ENCODE measurements at places on chromosomes 12 and 14. TPM values are rescaled to one million over a fixed set of nuclear protein-coding genes. Genes with fewer than 3 reads are reported as not detected.
A peak's percentile ranks its signal among the peaks of the same experiment; 100 is the strongest.

GRCh38 chr14:25484235-25484634 is 434.3 kb upstream of the STXBP6 start:
- no peak for DNase-seq

The HPD gene
- total RNA-seq, result 0.20 TPM

The PAWR gene
- total RNA-seq, result 163 TPM

DNA sequence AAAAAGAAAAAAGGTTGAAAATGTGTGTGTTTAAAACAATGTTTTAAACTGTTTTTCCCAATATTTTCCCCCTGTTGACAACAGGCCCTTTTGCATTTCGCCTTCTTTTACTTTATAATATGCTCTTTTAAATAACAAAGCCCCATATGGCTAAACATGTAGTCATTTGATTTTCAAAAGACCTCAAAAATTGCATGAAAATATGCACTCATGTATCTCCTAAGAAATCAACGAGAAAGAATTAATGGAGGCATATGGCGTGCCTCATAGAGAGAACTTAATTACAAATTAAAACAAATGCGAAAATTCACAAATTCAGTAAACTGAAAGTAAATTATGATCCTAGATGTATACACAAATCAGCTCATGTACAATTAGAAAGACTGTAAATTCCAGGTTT is 202.6 kb upstream of the FOXN3 start:
- no peak for DNase-seq

- peak; percentile 29 for DNase-seq
Measured at GRCh38 chr14:104891664-104892530, 26.8 kb downstream of the CEP170B start.

DNA sequence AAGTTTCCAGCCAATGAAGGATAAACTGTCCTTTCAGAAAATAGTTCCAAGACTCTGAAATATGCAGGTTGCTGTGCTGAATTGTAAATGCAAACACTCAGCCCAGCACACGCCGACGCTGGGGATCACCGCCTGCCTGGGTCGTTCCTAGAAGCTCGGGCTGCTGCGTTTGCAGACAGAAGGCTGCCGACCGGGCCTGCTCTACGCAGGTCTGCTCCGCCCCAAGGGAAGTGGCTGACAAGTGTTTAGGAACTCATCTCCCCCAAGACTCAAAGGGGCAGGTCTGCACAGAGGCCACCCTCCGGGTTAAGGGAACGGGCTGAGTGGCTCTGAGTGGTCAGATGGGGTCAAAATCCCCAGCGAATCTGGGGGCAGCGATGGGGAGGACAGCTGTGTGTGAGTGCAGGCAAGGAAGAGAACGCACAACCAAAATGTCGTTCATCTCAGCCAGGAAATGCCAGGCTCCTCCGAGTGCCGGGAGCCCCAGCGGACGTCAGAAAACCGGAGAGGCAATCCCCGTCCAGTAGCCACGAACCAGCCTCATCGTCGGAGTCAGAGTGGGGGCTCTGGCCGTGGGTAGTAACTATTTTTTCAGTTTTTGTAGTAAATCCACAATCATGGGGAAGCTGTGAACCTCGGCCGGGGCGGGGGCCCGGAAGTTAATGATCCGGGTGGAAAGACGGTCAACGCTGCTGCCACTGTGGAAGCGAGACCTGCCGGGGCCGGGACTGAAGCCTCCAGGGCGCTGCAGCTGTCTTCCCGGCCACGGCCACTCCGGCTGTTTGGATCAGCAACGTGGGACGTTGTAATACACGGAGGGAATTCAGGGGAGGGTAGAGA is 6.0 kb downstream of the GALNT9 start:
- no peak for DNase-seq

DNA sequence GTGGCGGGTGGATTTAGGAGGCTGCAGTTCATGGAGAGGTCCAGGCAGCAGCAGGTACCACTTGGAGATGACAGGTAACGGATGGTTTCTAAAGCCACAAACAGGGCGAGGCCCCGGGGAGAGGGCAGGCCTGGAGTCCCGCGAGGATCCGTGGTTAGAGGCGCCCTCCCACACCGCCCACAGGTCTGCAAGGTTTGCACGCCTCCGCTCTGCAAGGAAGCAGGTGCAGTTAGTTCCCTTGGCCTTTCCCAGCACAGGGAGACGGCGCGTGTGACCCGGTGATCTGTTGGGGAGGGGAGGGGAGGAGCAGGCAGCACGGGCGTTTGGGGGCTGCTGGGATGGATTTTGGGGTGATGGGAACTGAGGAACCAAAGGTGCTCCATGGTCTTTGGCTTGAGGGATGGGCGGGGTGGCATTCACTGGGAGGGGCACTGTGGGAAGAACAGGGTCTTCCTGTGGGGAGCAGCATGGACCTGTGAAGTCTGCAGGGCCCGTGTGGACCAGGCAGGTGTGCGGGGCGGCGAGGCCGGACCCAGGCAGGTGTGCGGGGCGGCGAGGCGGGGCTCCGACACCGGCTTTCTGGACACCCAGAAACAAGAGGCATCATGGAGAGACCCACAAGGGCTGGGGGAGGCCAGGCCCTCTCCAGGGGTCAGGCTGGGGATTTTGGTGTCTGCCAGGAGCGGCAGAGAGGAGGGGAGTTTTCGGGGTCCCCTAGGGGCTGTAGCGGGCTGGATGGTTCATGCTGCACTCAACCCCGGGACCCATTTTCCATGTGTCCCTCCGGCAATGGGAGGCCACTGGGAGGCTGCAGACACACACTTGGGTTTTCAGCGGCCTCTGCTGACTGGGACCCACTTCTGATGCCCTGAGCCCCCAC is 29.1 kb downstream of the NOC4L start:
- no peak for DNase-seq

- DNase-seq, result no peak
Measured at GRCh38 chr14:102212845-102213244, 73.1 kb downstream of the WDR20 start.

GRCh38 chr12:14238221-14238792 is 127.2 kb upstream of the ATF7IP start:
- DNase-seq, result no peak

The IFNG gene
- not detected for total RNA-seq

GRCh38 chr14:75123991-75124390 is 2.9 kb downstream of the NEK9 start:
- no peak for DNase-seq

The KRT79 gene
- not detected for total RNA-seq

DNA sequence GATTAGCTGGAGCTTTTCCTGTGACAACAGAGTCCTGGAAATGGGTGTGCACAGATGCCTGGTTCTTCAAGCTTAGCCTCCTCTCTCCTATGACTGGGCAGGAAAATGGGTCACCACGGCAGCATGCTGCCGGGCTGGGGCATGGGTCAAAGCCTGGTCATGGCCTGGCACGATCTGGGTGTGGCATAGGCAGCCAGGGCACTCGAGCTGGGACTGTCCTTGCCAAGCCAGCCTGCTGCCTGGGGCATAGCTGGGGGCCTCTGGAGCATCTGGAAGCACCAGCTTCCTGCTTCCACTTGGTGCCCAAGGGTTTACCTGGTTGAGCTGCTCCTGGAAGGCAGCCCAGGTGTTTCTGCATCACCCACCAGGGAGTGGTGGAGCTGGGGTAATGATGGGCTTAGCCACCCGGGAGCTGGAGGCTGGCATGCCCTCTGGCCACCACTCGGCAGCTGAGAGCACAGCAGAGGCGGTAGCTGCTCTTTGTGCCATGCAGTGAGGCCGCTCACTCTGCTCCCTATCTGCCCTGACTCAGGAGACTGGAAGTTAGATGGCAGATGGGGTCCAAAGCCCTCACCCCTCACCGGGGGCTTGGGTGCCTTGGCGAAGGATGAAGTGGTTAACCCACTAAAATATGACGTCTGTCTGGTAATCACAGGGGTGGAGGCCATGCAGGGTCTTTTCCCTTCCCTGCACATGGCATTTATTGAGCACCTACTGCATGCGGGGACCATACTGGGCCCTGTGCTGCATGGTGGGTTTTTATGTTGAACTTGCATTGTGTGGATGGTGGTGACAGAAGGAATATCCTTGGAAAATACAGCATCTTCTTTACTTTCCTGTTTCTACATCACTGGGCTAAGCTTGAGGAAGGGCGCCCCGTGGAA is 1.7 kb downstream of the OTUB2 start:
- DNase-seq, result no peak

DNA sequence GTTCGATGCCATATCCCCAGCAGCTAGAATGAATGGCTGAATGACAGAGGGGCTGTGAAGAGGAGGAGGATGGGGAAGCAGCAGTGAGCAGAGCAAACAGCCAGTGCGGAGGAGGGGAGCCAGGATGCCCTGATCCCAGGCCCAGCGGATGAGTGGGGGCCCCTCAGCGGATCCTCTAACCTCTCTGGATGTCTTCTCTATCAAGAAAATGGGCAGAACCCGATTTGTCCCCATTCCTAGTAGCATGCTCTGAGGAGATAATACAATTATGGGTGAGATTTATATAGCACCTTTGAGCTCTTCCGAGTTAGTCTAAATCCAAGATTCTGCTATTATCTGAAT is 30.0 kb upstream of the RPLP0 start:
- no peak for DNase-seq

The SDSL gene
- total RNA-seq, result 4.5 TPM

- DNase-seq, result peak; percentile 45
Measured at GRCh38 chr12:11621797-11622423, 27.6 kb upstream of the ETV6 start.

DNA sequence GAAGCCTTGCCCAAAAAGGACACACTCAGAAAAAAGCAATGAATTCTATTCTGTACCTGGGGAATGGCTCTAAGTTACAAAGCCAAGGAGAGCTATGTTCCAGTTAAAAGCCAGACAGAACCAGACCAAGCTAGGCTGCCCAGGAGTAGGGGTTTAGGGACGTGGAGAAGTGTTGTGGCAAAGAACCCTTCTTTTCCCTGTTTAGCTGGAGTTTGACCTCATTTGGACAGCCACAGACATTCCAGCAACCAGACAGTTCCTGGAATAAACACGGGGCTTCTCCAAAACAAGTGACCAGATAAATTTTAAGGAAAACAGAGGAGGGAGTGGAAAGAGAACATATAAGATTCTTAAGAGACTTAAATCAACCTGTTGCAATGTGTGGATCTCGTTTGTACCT is 62.3 kb downstream of the GCH1 start:
- DNase-seq, result no peak

DNA sequence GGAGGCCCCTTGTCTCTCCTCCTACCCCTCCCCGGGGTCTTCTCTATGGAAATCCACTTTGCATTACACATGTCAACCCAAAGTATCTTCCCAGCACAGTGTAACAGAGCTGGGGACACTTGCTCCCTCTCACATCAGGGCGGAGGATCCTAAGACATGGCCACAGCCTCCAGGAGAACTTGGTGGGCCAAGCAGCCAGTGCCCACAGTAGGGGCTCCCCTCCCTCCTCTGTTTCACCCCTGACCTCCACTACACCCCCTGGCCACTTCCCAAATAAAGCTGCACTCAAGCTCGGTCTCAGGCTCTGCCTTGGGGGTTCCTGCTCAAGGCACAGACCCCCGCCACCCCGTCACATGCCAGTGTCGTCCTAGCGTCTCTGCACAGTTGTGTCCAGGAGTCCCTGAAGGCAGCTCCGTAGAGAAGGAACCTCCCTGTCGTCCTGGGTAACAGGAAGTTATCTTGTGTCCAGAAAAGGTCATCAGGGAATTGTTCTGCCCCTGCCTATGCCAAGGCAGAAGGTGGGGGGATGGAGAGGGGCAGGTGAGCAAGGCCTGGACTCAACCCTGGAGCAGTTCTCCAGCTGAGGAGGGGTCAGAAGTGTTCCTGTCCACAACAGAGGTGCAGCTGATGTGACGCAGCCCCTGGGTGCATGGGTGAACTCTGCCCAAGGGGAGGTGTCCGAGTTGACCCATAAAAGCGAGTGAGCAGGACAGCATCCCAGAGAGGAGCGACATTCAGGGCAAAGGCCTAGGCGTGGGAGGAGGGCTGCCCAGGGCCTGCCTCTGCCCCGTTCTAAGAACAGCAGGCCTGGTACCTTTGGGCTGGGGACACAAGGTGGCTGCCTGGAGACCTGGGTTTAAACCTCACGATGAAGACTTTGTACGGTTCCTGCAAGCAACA is 25.5 kb downstream of the DIO3 start:
- DNase-seq, result no peak

DNA sequence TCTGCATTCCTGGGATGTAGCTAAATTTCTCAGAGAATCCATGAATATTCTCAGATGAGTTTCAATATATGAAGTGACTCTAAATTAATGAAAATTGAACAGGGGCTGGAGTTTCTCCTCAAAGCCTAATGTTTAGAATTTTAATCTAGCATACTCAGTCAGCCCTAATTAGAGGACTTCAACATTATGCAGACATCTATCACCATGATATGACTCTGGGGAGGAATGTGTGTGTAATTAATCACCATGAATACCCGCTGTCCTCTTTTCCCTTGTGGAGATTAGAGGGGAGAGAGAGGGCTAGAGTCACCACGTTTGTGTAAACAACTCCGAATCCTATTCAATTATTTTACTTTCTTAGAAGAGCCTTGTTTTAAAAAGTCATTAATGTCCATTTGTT is 698.6 kb upstream of the MDGA2 start:
- no peak for DNase-seq

DNA sequence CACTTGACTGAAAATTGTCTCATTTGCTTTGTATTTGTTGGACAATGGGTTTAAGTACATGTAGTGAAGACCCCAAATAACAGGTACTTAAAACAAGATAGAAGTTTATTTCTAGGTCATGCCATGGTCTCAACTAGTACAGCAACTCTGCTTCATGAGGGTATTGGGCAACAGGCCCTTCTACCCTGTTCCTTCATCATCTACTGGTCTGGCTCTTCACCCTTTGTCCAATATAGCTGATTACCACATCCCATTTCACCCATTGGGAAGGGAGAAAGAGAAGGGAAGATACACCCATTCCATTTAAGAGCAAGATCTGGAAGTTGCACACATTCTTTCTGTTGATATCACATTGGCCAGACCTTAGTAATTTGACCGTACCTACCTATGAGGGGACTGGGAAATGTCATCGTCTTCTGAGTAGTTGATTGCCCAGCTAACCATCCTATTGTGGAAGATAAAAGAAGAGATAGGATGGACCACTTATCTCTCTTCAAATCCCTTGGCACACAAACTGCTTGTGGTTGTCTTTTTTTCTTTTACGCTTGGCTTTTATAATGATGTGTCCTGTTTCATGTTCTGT is 104.6 kb downstream of the DIP2B start:
- no peak for DNase-seq

The UBE2N gene
- 153 TPM for total RNA-seq

DNA sequence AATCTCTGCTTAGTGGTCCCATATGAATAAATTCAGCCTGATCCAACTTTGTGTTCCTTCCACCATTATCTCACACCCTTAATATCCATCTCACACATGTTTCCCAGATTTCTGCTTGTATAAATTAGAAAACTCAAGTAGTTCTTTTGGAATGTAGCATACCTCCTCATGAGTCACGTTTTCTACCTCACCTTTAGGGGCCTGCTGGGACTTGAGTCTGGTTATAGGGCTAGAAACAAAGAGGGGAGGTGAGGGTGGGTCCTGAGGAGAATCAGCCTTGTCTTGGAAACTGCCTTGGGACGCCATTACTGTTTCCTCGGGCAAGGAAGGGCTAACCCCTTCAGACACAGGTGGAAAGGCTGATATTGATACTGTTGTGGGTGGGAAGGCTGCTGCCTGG is 51.1 kb downstream of the EMP1 start:
- no peak for DNase-seq

DNA sequence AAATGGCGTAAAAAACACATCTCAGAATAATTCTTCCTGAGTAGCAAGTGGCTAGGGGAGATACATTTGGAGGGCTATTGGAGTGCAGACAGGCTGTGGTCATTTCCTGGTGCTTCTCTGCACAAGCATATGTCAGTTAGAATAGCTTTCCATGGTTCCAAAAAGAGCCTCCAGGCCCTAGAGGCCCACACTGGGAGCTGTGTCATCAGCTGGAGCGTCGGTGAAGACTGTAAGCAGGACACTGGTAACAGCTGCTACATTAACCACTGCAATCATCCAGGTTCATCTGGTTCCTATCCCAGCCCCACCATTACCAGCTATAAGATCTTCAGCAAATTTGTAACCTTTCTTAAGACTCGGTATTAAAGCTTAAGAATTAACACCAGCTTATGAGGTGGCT is 31.7 kb upstream of the APPL2 start:
- no peak for DNase-seq

Data from Caco-2 (cell line).